ENCODE measurements at places on chromosomes 6 and 20. TPM values are rescaled to one million over a fixed set of nuclear protein-coding genes. Genes with fewer than 3 reads are reported as not detected.
A peak's percentile ranks its signal among the peaks of the same experiment; 100 is the strongest.

Gene CTCFL
- total RNA-seq, result not detected

GRCh38 chr6:105514306-105514705 is 111.4 kb upstream of the PREP start:
- no peaks in the 10 kb centered on the region for H3K4me1 ChIP-seq
- no peak for DNase-seq
- peaks cover 31% of the 10 kb centered on the region for H3K27me3 ChIP-seq
- H3K27ac ChIP-seq, result no peak overlapping the region
- no peak overlapping the region for H3K4me3 ChIP-seq

DNA sequence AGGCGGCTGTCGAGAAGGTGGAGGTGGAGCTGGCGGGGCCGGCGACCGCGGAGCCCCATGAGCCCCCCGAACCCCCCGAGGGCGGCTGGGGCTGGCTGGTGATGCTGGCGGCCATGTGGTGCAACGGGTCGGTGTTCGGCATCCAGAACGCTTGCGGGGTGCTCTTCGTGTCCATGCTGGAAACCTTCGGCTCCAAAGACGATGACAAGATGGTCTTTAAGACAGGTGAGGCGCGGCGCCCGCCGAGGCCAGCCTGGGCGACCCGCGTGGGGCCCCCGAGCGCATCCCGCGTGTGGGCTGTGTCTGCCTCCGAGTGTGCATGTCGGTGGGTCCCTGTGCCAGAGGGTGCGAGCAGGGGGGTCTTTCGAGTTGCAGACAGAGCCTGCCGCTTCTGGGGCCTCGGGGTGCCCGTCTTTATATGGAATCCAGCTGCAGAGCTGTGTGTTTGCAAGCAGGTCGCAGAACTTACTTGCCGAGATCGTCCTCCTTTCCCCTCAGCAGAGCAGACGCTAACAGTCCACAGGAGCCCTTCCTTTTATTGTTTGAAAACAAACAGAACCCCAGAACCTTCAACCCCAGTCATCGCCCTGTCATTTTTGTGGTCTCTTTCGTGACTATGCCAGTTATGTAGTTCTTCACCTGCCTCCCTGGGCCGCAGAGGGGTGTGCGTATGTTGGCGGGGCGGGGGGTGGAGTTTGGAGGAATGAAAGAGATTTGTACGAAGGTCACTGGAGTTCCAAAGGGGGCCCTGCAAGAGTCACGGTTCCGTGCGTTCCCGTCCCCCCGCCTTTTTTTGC is 766 bp downstream of the SLC16A10 start:
- no peaks in the 10 kb centered on the region for H3K27me3 ChIP-seq
- peaks cover 36% of the 10 kb centered on the region for H3K4me1 ChIP-seq
- H3K4me3 ChIP-seq, result peak overlapping the region; percentile 89
- H3K27ac ChIP-seq, result peak overlapping the region; percentile 76

Gene THBD
- not detected for total RNA-seq

Gene MUCL3
- total RNA-seq, result not detected

DNA sequence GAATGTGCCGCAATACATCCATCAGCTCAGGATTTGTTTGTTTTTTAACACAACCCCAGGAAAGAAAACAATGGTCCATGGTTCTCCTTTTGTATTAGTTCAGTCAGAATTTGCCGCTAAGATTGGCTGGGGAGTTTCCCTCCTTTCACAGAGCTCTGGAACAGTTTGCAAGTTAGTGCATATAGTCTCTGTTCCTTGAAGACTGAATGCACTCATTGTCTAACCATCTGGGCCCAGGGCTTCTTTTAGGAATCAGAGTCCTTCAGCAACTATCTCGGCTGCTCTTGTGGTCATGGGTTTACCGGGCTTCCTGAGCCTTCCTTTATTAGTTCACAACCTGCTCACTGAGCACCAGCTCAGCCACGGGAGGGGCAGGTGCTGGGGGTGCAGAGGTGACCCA is 121.3 kb downstream of the SLC23A2 start:
- DNase-seq, result no peak
- H3K27me3 ChIP-seq, result no peaks in the 10 kb centered on the region
- H3K27ac ChIP-seq, result no peak overlapping the region
- peaks cover 8% of the 10 kb centered on the region for H3K4me1 ChIP-seq
- peaks cover 26% of the 10 kb centered on the region for H3K36me3 ChIP-seq

Data from activated naive CD4-positive, alpha-beta T cell treated with anti-CD3 and anti-CD28 coated beads for 36 hours (primary cell).